Upper lobe of right lung (tissue), 1 donor: ENCODE measurements at places on chromosomes 2 and 18.
A peak's percentile ranks its signal among the peaks of the same experiment; 100 is the strongest.

GRCh38 chr18:50616484-50617048 lies 56.7 kb downstream of the MAPK4 start:
- DNase-seq = no peak

DNA sequence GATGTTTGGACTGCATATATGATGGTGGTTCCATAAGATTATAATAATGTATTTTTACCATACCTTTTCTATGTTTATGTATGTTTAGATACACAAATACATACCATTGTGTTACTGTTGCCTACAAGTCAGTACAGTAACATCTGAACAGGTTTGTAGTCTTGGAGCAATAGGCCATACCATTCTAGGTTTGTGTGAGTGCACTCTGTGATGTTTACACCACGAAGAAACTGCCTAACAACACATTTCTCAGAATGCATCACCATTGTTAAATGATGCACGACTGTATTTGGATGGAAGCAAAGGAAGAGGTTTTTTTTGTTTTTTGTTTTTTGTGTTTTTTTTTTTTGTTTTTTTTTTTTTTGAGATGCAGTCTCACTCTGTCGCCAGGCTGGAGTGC lies 9.5 kb downstream of the DUSP19 start:
- no peak for DNase-seq

- peak; percentile 51 for DNase-seq
Measured at GRCh38 chr2:217854684-217855420, 147.9 kb downstream of the TNS1 start.

- no peak for DNase-seq
Measured at GRCh38 chr2:22628221-22628620, 756.8 kb upstream of the KLHL29 start.

DNA sequence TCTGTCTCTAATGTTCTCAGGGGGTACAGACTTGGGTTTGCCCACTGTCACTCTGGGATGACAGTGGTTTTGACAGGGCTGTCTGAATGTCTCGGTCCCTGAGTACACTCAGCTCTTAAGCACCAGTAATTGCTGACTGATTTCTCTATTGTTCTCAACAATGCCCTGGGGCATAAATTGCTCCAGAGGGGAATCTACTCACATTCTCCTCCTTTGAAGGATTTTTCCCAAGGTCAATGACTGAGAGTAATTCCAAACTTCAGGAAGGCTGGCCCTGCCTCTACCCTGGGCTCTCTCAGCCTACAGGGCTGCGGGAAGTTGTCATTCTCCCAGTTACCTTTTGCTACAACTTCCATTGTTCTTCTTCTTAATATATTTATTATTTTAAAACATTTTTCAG lies 36.5 kb downstream of the MC2R start:
- DNase-seq = no peak

DNA sequence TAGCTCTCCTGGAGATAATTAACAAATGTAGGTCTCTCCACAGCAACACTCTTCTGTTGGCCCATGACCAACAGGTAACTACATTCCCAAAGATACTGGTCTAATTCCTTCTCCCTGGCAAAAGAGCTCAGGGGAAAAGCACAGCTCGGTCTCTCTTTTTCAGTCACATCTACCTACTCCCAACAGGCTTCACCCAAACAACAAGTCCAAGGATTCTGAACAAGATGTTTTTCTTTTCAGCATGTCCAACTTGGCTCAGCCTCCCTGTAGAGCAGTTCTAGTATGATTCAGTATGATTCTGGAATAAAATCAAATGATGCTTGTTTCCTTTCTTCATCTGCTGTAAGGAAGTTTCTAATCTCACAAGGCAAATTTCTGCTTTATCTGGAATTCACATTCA lies 1704.8 kb upstream of the PIK3C3 start:
- DNase-seq = no peak

- no peak for DNase-seq
Measured at GRCh38 chr2:104547221-104547620, 306.7 kb upstream of the POU3F3 start.

DNA sequence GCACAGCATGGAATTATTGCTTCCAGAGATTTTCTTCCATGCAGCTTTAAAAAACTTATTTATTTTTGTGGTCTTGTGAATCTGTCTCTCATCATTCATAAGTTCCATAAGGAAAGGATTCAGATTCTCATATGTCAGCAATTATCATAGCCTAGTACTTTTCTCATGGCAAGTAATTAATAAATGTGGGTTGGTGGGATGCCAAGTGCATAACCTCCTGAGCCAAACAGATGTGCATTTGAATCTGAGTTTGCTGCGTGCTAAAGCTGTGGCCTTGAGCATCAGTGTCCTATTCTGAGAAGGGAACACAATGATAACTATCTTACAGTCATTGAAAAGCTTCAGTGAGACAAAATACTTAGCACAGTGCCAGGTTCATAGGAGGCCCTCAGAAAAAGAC lies 331.9 kb downstream of the PDE11A start:
- DNase-seq = no peak

DNA sequence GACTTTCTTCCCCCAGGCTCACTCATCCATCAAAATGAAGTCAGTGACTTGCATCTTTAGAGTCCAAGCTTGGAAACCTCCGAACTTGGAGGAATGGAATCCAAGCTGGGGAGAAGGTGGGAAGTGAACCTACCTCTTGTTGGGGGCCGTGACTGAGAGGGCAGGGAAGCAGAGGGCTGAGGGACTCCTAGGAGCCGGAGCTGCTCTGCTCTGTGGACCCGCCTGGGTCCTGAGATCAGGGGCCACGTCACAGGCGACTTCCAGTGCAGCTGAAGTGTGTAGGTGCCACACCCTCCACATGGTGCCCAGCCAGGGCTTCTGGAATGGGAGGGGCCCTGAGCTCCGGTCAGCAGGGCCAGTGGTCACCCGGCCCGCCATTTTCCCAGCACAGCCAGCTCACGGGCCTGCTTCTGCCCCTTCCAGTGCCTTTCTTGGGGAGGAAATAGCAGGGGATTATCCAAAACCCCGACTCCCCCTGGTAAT lies 63.4 kb upstream of the OTOS start:
- peak; percentile 30 for DNase-seq

- DNase-seq = no peak
Measured at GRCh38 chr2:203062126-203062525, 47.5 kb downstream of the NBEAL1 start.

- no peak for DNase-seq
Measured at GRCh38 chr2:238703053-238703415, 144.9 kb upstream of the TWIST2 start.

- DNase-seq = no peak
Measured at GRCh38 chr18:80034852-80035406, 695 bp downstream of the RBFA start.

DNA sequence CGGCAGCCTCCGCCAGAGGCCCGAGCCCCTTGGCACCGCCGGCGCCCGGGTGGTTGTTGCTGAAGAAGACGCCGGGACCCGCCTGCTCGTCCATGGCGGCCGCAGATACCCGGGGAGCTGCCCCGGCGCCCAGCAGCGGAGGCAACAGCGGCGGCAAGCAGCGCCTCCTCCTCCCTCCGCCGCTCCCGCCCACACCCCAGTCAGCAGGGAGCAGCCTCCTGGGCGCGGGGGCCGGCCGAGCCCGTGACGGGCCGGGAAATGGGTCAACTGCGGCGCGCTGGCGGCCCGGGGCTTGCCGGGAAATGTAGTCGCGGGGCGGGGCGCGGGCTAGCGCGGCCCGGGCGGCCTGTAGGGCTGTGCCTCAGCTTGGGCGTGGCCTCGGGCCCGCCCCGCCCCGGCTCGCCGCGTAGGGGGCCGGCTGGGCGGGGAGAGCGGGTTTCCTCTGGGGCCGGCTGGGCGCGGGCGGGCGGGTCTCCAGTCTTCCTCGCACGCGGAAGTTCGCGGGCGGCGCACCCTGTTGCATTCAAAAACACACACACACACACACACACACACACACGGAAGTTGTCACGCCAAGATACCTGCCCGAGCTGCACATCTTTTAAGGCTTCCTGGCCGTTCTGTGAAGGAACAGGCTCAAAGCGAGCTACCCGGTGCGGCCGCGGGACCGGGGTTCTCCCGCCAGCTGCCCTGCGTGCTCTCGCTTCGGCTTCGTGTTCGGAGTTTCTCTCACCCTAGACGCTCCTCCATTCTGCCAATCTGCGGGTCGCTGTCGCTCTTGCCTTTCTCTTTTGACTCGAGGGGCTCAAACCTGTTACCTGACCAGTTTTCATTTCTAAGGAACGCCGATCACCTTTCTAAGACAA lies at the start of gene STRN:
TSS of gene STRN (minus strand) at position 167 of the 866 bp plus-strand sequence. CDS start at position 94, 73 bp downstream.
- peak; percentile 99 for DNase-seq

DNA sequence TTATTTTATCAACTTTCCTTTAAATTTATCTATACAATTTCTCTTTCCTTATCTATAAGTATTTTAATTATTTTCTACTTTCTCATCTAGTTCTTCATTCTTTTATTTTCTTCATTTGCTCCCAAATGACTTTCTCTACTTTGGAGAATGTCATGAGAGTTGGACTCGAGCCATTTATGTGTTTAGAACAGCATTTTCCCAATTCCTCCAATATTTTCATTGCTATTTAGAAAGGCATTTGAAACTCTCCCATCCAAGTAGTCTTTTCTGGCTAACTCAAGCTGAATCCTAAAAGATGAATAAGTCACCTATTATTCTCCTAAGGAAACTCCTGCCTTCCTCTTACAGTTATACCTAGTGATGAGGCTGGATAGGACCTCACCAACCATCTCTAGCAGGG lies 15.8 kb upstream of the FEZ2 start:
- no peak for DNase-seq

GRCh38 chr2:3454802-3455201 lies 64.5 kb downstream of the ADI1 start:
- no peak for DNase-seq

DNA sequence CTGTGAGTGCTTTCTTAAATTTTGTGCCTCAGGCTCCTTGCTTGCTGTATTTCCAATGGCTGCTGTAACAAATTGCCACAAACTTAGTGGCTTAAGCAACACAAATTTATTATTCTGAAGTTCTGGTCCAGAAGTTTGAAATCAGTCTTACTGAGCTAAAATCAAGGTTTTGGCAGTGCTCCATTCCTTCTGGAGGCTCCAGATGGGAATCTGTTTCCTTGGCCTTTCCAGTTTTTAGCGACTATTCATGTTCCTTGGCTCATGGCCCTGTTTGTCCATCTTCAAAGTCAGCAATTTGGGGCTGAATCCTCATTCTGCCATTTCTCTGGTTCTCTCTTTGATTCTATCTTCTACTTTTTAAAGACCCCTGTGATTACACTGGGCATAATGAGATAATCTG lies 31.8 kb downstream of the STRADB start:
- DNase-seq = no peak

- no peak for DNase-seq
Measured at GRCh38 chr2:226965376-226965775, 129.5 kb downstream of the RHBDD1 start.

DNA sequence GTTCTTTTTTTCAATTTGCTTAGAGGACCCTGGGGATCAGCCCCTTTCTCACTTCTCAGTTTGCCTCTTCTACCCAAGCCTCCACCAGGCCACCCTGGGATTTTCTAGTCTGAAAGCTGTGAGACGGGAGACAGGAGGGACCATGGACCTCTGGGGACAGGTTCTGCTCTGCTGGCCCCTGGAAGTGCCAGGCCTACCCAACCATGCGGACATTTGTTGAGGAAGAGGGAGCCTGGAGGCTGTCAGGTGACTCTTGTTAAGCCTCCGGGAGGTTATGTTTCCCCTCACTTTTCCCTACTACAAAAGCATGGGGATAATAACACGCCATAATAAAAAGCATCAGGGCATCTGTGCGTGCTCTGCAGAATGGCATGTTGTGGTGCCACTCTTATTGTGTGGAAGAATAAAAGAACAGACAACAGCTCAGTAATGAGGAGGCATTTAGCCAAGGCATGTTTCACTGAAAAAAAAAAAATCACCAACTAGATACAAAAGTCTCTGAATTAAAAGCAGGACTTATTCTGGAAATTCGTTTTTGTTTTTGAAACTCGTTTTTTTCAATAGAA lies 48.3 kb upstream of the PLA2R1 start:
- DNase-seq = no peak

DNA sequence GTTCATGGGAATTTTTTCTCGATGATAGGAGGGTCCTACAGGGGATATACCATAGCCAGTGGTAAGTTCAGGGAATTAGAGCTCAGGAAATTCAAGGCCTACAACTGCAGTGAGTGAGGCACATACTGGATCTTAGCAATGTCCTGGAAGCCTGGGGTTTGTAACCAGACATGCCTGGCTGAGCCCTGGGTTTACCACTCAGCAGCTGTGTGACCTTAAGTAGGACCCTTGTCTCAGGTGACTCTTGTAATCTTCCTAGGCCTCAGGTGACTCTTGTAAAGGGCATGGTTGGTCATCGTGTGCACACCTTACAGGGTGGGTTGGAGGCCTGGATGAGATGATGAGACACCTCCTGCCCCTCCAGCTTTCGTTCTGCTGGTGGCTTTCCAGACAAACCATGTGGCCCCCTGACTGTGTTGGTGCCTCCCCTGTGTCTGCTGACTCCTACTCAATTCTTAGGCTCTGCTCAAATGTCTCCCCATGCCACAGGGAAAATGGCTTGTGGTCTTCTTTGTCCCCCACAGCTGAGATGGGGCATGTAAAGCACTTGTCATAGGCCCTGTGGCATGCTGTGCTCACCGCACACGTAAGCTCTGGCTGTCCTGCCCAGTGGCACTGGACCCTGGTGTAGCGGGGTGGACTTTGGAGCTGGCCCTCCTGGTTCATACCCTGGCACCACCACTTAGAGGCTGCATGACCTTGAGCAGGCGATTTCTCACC lies 94.1 kb downstream of the FHOD3 start:
- no peak for DNase-seq

DNA sequence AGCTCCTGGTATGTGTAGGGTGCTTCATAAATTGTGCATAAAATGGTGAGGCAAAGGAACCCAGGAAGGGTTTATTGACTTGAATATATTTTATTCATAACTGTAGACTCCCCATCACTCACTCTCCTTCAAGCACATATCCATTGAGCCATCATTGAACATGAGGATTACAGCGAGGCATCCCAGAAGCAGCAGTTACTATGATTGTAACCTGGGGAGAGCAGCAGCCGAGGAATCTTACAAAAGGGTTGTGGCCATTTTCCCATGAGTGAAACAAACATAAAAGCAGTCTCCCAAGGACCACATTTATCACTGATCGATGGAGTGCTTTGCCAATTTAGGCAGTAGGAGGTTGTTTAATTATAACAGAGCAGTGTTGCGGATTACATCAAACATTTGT lies 183.4 kb downstream of the NCK2 start:
- no peak for DNase-seq

GRCh38 chr2:55418512-55419232 lies 984 bp downstream of the CCDC88A start:
- DNase-seq = no peak

- no peak for DNase-seq
Measured at GRCh38 chr2:226674123-226674522, 125.5 kb downstream of the IRS1 start.

- DNase-seq = no peak
Measured at GRCh38 chr2:25619185-25619584, 54.2 kb downstream of the DTNB start.

DNA sequence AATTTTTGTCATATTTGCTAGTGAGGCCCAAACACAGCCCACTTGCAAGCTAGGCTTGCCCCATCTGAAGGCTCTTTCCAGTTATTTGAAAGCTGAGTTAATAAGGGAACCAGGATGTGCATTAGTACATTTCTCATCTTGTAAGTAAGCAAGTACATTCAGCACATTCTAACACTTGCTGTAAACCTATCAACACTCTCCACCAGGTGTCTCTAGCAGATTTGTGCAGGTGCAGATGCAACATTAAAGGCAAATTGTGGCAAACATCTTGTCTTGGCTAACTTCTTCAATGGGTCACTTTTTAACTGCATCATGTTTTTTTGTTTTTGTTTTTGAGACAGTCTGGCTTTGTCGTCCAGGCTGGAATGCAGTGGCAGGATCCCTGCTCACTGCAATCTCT lies 25.3 kb upstream of the MFSD6 start:
- no peak for DNase-seq

- DNase-seq = no peak
Measured at GRCh38 chr2:234278556-234279255, 218.2 kb downstream of the ARL4C start.
